Activated T-helper 1 cell treated with anti-CD3 and anti-CD28 coated beads, Interleukin-12 subunit alpha, Interleukin-12 subunit beta, Interleukin-2, Interleukin-4 antibody, amounts not matched to agents 30 ng/mL and 10 ng/mL and 1 ng/mL, durations not matched to agents 14 hours and 24 hours and 36 hours (primary cell): ENCODE measurements at places on chromosomes 11 and 22. TPM values are rescaled to one million over a fixed set of nuclear protein-coding genes. Genes with fewer than 3 reads are reported as not detected.

Gene OR2AG2
- 0.23 and 0.47 TPM in 2 replicates for total RNA-seq

DNA sequence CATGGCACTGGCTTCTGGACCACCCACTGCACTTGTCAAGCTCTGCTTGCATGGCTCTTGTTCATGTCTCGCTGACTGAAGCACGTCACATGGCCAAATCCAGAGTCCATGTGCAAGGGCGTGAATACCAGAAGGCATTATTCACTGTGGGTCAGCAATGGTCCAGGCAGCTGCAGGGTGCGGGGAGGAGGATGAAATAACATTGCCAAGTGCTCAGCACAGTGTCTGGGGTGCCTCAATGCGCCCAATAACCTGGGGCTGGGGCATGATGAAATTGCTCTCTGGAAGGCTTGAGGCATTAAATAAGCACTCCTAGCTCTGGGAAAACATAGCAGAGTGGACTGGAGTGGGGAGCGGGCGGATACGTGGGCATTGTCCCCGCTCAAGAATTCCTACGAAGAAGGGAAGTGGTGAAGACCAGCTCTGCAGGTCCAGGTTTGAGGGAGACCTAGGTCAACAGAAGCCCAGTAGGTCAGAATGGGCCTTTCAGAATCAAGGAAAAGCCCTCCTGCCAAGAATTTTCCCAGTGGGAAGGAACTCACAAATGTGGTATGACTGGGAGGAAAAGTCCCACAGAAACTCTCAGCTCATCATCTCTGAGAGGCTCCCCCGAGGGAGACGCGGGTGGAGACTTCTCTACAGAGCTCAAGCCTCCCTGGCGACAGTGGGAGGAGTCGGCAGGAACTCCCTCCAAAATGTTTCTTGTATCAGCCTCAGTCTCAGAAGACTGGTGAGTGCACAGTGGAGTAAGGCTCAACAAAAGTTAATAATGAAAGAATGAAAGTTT lies 15.3 kb upstream of the ACCSL start:
- no peak overlapping the region for H3K27ac ChIP-seq
- H3K4me1 ChIP-seq, result no peaks in the 10 kb centered on the region
- H3K36me3 ChIP-seq, result no peaks in the 10 kb centered on the region
- no peak overlapping the region for H3K4me3 ChIP-seq
- no peak for DNase-seq
- peaks cover 4% of the 10 kb centered on the region for H3K27me3 ChIP-seq

- peaks cover 47% of the 10 kb centered on the region for H3K4me1 ChIP-seq
- no peak overlapping the region for H3K4me3 ChIP-seq
- H3K36me3 ChIP-seq, result no peaks in the 10 kb centered on the region
- H3K27ac ChIP-seq, result no peak overlapping the region
These were observed 189.6 kb downstream of the ADAMTS15 start for GRCh38 chr11:130638033-130638432.

Gene TMPRSS6
- 2.3 and 3.3 TPM in 2 replicates for total RNA-seq

DNA sequence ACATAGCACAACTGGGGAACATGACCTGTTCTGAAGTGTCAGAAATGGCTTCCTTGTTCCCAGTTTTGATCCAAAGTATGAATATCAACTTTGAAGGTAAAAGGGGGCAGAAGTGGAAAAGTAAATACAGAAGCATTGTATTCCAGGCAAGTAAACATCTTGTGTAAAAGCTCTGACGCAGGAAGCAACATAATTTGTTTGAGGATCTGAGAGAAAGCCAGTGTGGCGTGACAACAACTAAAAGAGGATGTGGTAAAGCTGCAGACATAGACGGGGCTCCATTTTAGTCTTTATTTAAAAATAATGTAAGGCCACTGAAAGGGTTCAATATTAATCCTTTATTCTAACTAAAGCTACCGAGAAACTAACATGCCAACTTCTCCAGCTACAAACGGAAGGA lies 310.2 kb downstream of the DLG2 start:
- H3K27me3 ChIP-seq, result no peaks in the 10 kb centered on the region
- H3K4me3 ChIP-seq, result no peak overlapping the region
- no peak for DNase-seq
- no peak overlapping the region for H3K27ac ChIP-seq
- H3K4me1 ChIP-seq, result no peaks in the 10 kb centered on the region
- no peaks in the 10 kb centered on the region for H3K36me3 ChIP-seq

Gene APOBEC3G
- 53.7 and 56.7 TPM in 2 replicates for total RNA-seq

- H3K36me3 ChIP-seq, result no peaks in the 10 kb centered on the region
- no peak overlapping the region for H3K4me3 ChIP-seq
- H3K27ac ChIP-seq, result no peak overlapping the region
These were observed 36.1 kb upstream of the HTATIP2 start for GRCh38 chr11:20327377-20327935.

GRCh38 chr11:123303924-123304323 lies 108.9 kb upstream of the CLMP start:
- H3K36me3 ChIP-seq, result no peaks in the 10 kb centered on the region
- no peaks in the 10 kb centered on the region for H3K27me3 ChIP-seq
- H3K4me1 ChIP-seq, result peaks cover 66% of the 10 kb centered on the region

GRCh38 chr11:71212871-71213559 lies 39.4 kb downstream of the SHANK2 start:
- no peaks in the 10 kb centered on the region for H3K36me3 ChIP-seq
- H3K27me3 ChIP-seq, result no peaks in the 10 kb centered on the region
- no peak for DNase-seq
- H3K4me1 ChIP-seq, result no peaks in the 10 kb centered on the region

- H3K4me1 ChIP-seq, result no peaks in the 10 kb centered on the region
- DNase-seq, result no peak
- H3K27ac ChIP-seq, result no peak overlapping the region
- H3K36me3 ChIP-seq, result peaks cover 4% of the 10 kb centered on the region
These were observed 124.0 kb downstream of the ME3 start for GRCh38 chr11:86548271-86548917.

Gene FOLH1
- not detected in 2 replicates for total RNA-seq

GRCh38 chr11:1807264-1807995 lies 27.4 kb upstream of the SYT8 start:
- no peaks in the 10 kb centered on the region for H3K36me3 ChIP-seq
- H3K4me1 ChIP-seq, result no peaks in the 10 kb centered on the region
- peaks cover 16% of the 10 kb centered on the region for H3K27me3 ChIP-seq

DNA sequence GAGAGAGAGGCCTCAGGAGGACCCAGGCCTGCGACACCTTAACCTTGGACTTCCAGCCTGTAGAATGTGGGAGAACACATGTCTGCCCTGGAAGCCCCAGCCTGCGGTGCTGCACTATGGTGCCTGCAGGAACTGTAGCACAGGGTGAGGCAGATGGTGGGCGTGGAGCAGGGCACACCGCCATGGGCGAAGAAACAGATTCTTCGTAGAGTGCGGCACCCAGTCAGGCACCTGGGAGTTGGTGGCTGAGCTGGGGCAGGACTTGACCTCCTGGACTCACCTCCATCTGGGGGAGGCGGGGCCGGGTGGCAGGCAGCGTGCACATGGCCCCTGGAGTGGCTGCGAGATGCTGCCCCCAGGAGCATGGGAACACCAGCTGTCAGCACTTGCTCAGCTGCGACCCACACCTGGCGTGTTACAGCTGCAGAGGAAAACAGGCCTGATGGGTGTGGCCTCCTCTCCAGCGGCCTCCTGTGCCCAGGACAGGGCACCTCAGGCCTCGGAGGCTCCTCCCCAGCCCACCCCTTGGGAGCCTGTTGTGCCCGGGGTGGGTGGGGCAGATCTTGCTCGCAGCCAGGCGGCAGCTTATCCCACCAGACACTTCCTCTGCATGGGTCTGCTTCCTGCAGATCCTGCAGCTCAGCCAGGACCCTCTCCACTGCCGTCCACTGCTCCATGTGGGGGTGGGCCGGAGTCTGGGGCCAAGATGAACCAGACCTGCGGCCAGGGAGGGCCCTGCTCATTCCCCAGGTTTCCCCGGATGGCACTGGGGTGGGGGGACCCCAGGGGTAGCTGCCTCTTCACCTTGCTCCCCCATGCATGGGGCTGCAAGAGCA lies 80.4 kb downstream of the MYEOV start:
- H3K27ac ChIP-seq, result no peak overlapping the region
- H3K4me3 ChIP-seq, result no peak overlapping the region
- no peak for DNase-seq
- no peaks in the 10 kb centered on the region for H3K36me3 ChIP-seq

GRCh38 chr11:72202571-72202970 lies 10.6 kb downstream of the FOLR1 start:
- H3K4me3 ChIP-seq, result no peak overlapping the region
- no peaks in the 10 kb centered on the region for H3K36me3 ChIP-seq
- no peak overlapping the region for H3K27ac ChIP-seq
- H3K4me1 ChIP-seq, result peaks cover 11% of the 10 kb centered on the region

DNA sequence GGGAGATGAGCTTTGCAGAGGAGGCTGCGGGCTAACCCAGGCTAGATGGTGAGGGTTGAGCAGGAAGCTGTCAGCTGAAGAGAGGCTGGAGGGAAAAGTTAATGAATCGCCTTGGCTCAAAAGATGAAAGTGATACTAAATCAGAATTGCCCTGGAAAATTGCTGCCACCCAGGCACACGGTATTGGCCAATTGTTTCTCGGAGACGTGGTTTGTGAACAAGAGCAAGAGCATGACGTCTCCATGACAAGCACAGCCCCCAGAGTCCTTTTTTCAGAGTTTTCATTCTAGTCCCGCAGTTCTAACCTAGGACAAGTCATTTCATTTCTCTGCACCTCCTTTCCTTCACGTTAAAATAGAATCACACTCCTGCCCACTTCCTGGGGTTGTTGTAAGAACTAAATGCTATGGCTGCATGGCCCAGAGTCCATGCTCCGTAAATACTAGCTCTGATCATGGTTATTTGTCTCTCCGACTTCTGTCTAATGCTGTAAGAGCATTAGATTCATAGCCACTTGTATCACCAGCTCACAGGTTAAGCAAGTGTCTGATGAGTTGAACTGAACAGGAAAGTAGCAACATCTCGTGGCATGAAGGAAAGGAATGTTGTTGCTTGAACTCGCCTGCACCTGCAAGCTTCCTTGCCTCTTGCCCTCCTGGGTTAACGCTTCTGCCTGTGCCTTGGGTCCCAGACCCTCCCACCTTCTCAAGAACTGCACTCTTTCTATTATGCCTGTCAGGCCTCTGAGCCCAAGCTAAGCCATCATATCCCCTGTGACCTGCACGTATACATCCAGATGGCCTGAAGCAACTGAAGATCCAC lies 33.8 kb upstream of the NUP50 start:
- DNase-seq, result peak; percentile 21
- H3K4me3 ChIP-seq, result peak overlapping the region; percentile 29
- peaks cover 23% of the 10 kb centered on the region for H3K36me3 ChIP-seq
- H3K27ac ChIP-seq, result peak overlapping the region; percentile 75
- H3K27me3 ChIP-seq, result no peaks in the 10 kb centered on the region

Gene OR6Q1
- not detected in 2 replicates for total RNA-seq

GRCh38 chr22:33871935-33872334 lies 48.3 kb downstream of the LARGE1 start:
- H3K4me3 ChIP-seq, result no peak overlapping the region
- DNase-seq, result no peak
- H3K27ac ChIP-seq, result no peak overlapping the region
- H3K4me1 ChIP-seq, result no peaks in the 10 kb centered on the region
- no peaks in the 10 kb centered on the region for H3K27me3 ChIP-seq

Gene NCR3LG1
- total RNA-seq, result 8.2 and 8.6 TPM in 2 replicates

DNA sequence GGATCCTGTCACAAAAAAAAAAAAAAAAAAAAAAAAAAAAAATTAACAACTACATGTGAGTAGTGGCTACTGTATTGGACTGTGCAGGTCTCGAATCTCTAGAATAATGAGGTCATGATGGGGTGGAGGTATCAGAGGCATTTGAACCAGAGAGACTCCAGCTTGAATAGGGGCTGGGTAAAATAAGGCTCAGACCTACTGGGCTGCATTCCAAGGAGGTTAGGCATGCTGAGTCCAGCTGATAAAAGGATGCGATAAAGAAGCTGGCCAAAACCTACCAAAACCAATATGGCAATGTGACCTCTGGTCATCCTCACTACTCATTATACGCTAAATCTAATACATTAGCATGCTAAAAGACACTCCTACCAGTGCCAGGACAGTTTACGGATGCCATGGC lies 5.9 kb upstream of the PACSIN3 start:
- peaks cover 42% of the 10 kb centered on the region for H3K27me3 ChIP-seq
- H3K36me3 ChIP-seq, result no peaks in the 10 kb centered on the region
- no peak overlapping the region for H3K4me3 ChIP-seq
- no peak overlapping the region for H3K27ac ChIP-seq

Gene KCNQ1OT1
- 0.66 and 0.67 TPM in 2 replicates for total RNA-seq

Gene SLC16A8
- total RNA-seq, result 0.34 TPM in 1 of 2 replicates, not detected in the other

DNA sequence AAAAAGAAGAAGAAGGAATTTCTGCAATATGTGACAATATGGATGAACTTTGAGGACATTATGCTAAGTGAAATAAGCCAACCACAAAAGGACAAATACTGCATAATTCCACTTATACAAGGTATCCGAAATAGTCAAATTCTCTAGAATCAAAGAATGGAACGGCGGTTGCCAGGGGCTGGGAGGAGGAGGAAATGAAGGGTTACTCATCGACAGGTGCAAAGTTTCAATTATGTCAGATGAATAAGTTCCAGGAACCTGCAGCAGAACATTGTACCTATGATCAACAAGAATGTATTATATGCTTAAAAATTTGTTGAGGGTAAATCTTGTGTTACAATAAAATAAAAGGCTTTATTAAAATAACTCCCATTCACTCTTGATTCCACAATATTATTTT lies 49.0 kb downstream of the SC5D start:
- H3K4me3 ChIP-seq, result no peak overlapping the region
- no peak overlapping the region for H3K27ac ChIP-seq
- DNase-seq, result no peak

GRCh38 chr22:30609260-30610185 lies 2.5 kb downstream of the TCN2 start:
- peak overlapping the region; percentile 38 for H3K4me3 ChIP-seq
- DNase-seq, result peak; percentile 52
- no peaks in the 10 kb centered on the region for H3K27me3 ChIP-seq
- peaks cover 1% of the 10 kb centered on the region for H3K36me3 ChIP-seq

DNA sequence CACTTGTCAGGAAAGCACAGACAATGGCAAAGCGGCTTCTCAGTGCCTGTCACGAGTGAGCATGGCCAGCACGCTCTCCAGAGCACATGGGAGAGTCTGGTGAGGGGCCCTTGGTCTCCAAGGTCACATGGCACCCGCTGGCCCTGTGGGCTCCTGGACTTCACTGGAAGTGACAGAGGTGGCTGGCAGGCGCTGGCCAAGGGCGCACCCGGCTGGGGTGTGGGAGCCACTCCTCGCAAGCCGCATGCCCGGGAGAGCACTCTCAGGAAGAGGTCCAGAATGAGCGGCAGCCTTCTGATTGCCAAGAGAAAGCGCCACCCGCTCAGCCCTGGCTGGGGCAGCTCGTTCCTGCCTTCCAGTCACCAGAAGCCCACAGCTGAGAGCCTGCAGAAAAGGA lies 17.1 kb upstream of the MOB2 start:
- peaks cover 16% of the 10 kb centered on the region for H3K36me3 ChIP-seq
- DNase-seq, result no peak
- no peaks in the 10 kb centered on the region for H3K4me1 ChIP-seq
- no peak overlapping the region for H3K27ac ChIP-seq
